Left lung (tissue), 14 donors: ENCODE measurements at places on chromosomes 5 and 9. TPM values are rescaled to one million over a fixed set of nuclear protein-coding genes. Genes with fewer than 3 reads are reported as not detected.

CNTNAP3B gene
- polyA plus RNA-seq = 17.5 TPM

DNA sequence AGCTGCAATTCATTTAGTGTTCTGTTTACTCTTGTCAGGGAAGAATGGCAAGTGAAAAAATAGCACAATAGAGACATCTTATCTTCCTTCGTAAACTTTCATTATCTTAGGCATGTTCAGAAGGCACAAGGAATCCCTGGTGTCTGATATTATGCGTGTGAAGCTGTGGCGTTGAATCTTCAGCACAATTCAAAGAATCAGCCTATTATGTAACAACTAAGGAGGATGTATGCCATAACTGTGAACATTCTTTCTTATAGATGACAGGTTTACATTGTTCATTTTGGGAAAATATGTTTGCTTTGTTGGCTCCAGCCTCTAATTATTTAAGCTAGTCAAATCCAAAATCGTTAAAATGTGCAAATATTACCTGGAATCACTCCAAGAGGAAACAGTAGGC is 446.1 kb downstream of the ANXA1 start:
- DNase-seq = no peak
- H3K4me1 ChIP-seq = no peaks in the 10 kb centered on the region
- H3K27me3 ChIP-seq = no peaks in the 10 kb centered on the region
- H3K36me3 ChIP-seq = no peaks in the 10 kb centered on the region
- H3K27ac ChIP-seq = no peak overlapping the region

- H3K27ac ChIP-seq = no peak overlapping the region
- H3K27me3 ChIP-seq = no peaks in the 10 kb centered on the region
- H3K36me3 ChIP-seq = no peaks in the 10 kb centered on the region
- no peak overlapping the region for H3K4me3 ChIP-seq
- DNase-seq = no peak
- H3K4me1 ChIP-seq = no peaks in the 10 kb centered on the region
These were observed 186.0 kb upstream of the ADRA1B start for GRCh38 chr5:159730285-159730684.

PCDHGC5 gene
- 1.3 TPM for polyA plus RNA-seq

ADGRV1 gene
- 15.5 TPM for polyA plus RNA-seq

GRCh38 chr9:550333-550732 is 291.2 kb upstream of the DMRT1 start:
- no peaks in the 10 kb centered on the region for H3K27me3 ChIP-seq
- H3K4me3 ChIP-seq = no peak overlapping the region
- no peak for DNase-seq
- H3K36me3 ChIP-seq = no peaks in the 10 kb centered on the region
- H3K4me1 ChIP-seq = peaks cover 3% of the 10 kb centered on the region

PIP5KL1 gene
- 5.6 TPM for polyA plus RNA-seq

DNA sequence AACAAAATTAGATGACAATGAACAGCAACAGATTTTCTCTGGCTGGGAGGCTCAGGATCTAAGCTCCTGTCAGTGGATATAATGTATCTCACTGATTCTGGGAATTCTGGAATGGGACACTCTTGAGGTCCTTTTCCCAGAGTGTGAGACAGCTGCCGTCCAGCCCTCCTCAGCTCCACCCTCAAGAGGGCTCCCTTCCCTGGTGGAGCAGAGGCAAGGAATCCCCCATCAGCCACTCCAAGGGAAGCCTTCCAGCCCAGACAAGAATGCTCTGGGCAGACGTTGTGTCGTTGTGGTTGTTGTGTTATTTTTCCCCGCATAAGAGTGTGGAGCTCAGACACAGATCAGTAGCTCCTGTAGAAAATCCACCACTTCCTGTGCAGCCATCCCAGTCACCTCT is 47.7 kb upstream of the ATP10B start:
- H3K4me1 ChIP-seq = no peaks in the 10 kb centered on the region
- no peak overlapping the region for H3K4me3 ChIP-seq
- H3K27ac ChIP-seq = no peak overlapping the region
- H3K27me3 ChIP-seq = no peaks in the 10 kb centered on the region
- H3K36me3 ChIP-seq = no peaks in the 10 kb centered on the region
- DNase-seq = no peak

PCDHA13 gene
- polyA plus RNA-seq = 0.28 TPM

TXNDC8 gene
- polyA plus RNA-seq = not detected

DNA sequence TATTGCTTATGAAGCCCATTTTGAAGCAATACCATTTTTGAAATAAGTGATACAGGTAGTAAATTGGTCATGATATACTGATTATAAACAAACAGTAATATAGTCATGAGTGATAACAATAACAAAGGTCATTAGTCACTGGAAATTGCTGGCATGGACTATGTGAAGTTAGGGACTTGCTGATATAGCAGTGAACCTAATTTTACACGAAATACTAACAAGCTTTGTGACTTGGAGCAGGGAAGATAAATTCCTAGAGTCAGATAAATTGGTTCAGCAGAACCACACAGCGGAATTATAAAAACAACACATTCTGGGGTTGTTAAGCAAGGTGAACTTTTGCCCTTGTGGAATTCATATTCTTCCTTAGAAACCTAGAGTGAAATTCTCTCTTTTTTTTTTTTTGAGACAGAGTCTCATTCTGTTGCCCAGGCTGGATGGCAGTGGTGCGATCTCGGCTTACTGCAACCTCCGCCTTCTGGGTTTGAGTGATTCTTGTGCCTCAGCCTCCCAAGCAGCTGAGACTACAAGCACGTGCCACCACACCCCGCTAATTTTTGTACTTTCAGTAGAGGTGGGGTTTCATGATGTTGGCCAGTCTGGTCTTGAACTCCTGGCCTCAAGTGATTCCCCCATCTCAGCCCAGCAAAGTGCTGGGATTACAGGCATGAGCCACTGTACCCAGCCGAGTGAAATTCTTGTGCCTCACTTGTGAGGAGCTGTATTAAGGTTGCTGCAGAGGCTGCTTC is 6.0 kb downstream of the UGCG start:
- H3K4me1 ChIP-seq = peaks cover 34% of the 10 kb centered on the region
- no peaks in the 10 kb centered on the region for H3K36me3 ChIP-seq
- no peaks in the 10 kb centered on the region for H3K27me3 ChIP-seq

C1QTNF2 gene
- polyA plus RNA-seq = 3.4 TPM

GRCh38 chr9:109940561-109940960 is 160.6 kb downstream of the PALM2AKAP2 start:
- H3K27ac ChIP-seq = no peak overlapping the region
- H3K4me3 ChIP-seq = no peak overlapping the region
- no peaks in the 10 kb centered on the region for H3K27me3 ChIP-seq
- H3K4me1 ChIP-seq = no peaks in the 10 kb centered on the region
- DNase-seq = no peak

NR2F1-AS1 gene
- 44.1 TPM for polyA plus RNA-seq

DNA sequence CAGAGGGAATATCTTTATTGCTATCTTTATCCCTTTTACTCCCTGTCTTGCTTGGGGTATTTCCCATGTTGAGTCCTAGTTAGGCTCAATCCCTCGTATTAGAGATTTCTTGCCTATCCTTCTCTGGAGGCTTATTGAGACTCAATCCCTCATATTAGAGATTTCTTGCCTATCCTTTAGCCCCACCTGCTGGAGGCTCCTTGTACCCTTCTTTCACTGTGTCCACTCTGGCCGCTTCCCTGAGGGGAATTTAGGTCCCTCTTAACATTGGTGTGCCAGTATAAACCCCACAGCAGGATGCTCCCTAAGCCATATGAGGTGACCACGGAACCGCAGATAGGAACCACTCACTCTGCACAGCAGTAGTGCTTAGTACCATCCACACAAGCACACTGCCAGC is 110.7 kb upstream of the MAMDC2 start:
- no peaks in the 10 kb centered on the region for H3K4me1 ChIP-seq
- DNase-seq = no peak
- no peak overlapping the region for H3K4me3 ChIP-seq
- H3K27ac ChIP-seq = no peak overlapping the region
- no peaks in the 10 kb centered on the region for H3K36me3 ChIP-seq

MORN5 gene
- polyA plus RNA-seq = 4.2 TPM

- no peaks in the 10 kb centered on the region for H3K27me3 ChIP-seq
- no peak for DNase-seq
- no peak overlapping the region for H3K4me3 ChIP-seq
These were observed 39.1 kb upstream of the PAM start for GRCh38 chr5:102716017-102716416.

DNA sequence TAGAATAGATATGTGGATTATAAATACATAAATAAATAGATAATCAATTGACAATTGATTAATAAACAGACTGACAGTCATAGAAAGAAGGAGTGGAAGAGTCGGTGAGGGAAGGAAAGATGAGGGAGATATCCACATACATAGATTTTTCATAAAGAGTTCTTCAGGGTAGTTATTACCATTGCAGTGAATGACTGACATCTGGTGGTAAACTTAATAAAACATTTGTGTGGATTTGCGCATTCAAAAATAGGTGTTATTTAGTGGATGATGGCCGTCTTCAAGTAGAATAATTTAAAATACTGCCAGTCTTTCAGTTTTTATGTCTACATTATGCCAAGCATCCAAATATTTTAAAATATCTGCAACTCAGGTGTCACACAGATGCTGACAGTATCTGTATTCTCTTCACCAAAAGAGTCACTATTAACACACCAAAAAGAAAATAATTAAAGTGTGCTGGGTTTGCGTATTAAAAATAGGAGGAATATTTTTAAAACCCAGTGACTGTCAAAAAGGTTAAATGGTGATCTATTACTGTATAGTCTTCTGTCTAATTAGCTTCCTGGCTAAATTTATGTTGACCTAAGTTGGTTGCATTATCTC is 78.8 kb downstream of the GIN1 start:
- H3K4me3 ChIP-seq = no peak overlapping the region
- H3K27ac ChIP-seq = no peak overlapping the region
- peak; percentile 36 for DNase-seq
- no peaks in the 10 kb centered on the region for H3K36me3 ChIP-seq
- no peaks in the 10 kb centered on the region for H3K27me3 ChIP-seq
- no peaks in the 10 kb centered on the region for H3K4me1 ChIP-seq

GRCh38 chr5:103785569-103785968 is 223.0 kb upstream of the NUDT12 start:
- H3K27ac ChIP-seq = no peak overlapping the region
- H3K27me3 ChIP-seq = no peaks in the 10 kb centered on the region
- H3K4me1 ChIP-seq = no peaks in the 10 kb centered on the region
- no peak overlapping the region for H3K4me3 ChIP-seq
- H3K36me3 ChIP-seq = no peaks in the 10 kb centered on the region
- no peak for DNase-seq

GRCh38 chr9:107862881-107863280 is 373.3 kb upstream of the KLF4 start:
- peaks cover 35% of the 10 kb centered on the region for H3K4me1 ChIP-seq
- no peak overlapping the region for H3K4me3 ChIP-seq
- no peaks in the 10 kb centered on the region for H3K36me3 ChIP-seq
- H3K27ac ChIP-seq = no peak overlapping the region
- no peak for DNase-seq

- peak; percentile 51 for DNase-seq
- no peak overlapping the region for H3K4me3 ChIP-seq
- H3K36me3 ChIP-seq = no peaks in the 10 kb centered on the region
- H3K4me1 ChIP-seq = peaks cover 6% of the 10 kb centered on the region
- peaks cover 32% of the 10 kb centered on the region for H3K27me3 ChIP-seq
- no peak overlapping the region for H3K27ac ChIP-seq
These were observed 24.2 kb upstream of the RNU6ATAC start for GRCh38 chr9:134188386-134189144.

TLE1 gene
- 39.9 TPM for polyA plus RNA-seq

IRX2 gene
- polyA plus RNA-seq = 53.1 TPM

DNA sequence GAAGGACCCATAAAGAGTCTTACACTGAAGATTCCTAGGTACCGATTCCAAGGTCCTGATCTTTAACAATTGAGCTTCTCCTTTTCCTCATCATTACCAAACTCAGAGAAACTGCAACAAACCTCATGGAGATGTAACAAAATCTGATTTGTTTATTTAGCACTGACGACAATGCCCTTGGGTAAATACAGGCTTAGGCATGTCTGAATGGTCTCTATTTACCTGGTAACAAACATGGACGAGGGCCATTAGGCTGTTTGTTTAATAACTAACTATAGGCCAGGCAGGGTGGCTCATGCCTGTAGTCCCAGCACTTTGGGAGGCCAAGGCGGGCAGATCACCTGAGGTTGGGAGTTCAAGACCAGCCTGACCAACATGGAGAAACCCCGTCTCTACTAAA is 333.3 kb downstream of the AGTPBP1 start:
- H3K27ac ChIP-seq = no peak overlapping the region
- H3K36me3 ChIP-seq = no peaks in the 10 kb centered on the region
- DNase-seq = no peak
- H3K27me3 ChIP-seq = no peaks in the 10 kb centered on the region
- H3K4me3 ChIP-seq = no peak overlapping the region
- H3K4me1 ChIP-seq = no peaks in the 10 kb centered on the region

OR13C3 gene
- polyA plus RNA-seq = not detected

GRCh38 chr5:177370488-177371119 is 12.9 kb downstream of the RGS14 start:
- DNase-seq = peak; percentile 90
- peaks cover 55% of the 10 kb centered on the region for H3K4me1 ChIP-seq
- H3K27me3 ChIP-seq = no peaks in the 10 kb centered on the region

GRCh38 chr5:40437452-40437861 is 242.3 kb upstream of the PTGER4 start:
- no peak for DNase-seq
- H3K4me1 ChIP-seq = peaks cover 14% of the 10 kb centered on the region
- no peaks in the 10 kb centered on the region for H3K27me3 ChIP-seq
- H3K36me3 ChIP-seq = no peaks in the 10 kb centered on the region
- H3K27ac ChIP-seq = peak overlapping the region; percentile 55

IL7R gene
- 7.9 TPM for polyA plus RNA-seq

DNA sequence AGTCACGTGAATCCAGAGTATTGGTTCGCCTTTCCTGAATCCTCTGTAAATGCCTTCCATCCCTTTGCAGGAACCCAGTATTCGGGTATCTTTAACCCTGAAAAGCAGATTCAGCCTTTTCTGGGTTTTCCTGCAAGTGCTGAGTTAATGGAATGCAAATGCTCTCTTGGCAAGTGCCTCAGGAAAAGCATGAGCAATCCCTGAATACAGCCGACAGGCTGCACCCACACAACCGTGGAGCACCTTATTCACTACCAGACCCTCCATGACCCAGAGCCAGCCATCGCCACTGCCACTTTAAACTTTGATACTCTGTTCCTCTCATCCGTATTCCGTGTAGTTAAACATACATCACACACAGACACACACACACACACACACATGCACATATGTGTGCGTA is 54.4 kb downstream of the ZNF622 start:
- H3K27ac ChIP-seq = no peak overlapping the region
- no peaks in the 10 kb centered on the region for H3K4me1 ChIP-seq
- H3K36me3 ChIP-seq = no peaks in the 10 kb centered on the region
- no peak overlapping the region for H3K4me3 ChIP-seq
- no peak for DNase-seq
- no peaks in the 10 kb centered on the region for H3K27me3 ChIP-seq

PCDHB2 gene
- 12.5 TPM for polyA plus RNA-seq

FAT2 gene
- 0.12 TPM for polyA plus RNA-seq

SNCAIP gene
- 17.4 TPM for polyA plus RNA-seq

CCL21 gene
- 212 TPM for polyA plus RNA-seq

- H3K4me3 ChIP-seq = no peak overlapping the region
- no peak for DNase-seq
- H3K27me3 ChIP-seq = no peaks in the 10 kb centered on the region
- no peaks in the 10 kb centered on the region for H3K4me1 ChIP-seq
- no peak overlapping the region for H3K27ac ChIP-seq
These were observed 338.6 kb downstream of the PTPRD start for GRCh38 chr9:10274175-10274574.

GABRG2 gene
- polyA plus RNA-seq = 0.15 TPM
